ENCODE measurements at places on chromosomes 6 and 20. TPM values are rescaled to one million over a fixed set of nuclear protein-coding genes. Genes with fewer than 3 reads are reported as not detected.

DNA sequence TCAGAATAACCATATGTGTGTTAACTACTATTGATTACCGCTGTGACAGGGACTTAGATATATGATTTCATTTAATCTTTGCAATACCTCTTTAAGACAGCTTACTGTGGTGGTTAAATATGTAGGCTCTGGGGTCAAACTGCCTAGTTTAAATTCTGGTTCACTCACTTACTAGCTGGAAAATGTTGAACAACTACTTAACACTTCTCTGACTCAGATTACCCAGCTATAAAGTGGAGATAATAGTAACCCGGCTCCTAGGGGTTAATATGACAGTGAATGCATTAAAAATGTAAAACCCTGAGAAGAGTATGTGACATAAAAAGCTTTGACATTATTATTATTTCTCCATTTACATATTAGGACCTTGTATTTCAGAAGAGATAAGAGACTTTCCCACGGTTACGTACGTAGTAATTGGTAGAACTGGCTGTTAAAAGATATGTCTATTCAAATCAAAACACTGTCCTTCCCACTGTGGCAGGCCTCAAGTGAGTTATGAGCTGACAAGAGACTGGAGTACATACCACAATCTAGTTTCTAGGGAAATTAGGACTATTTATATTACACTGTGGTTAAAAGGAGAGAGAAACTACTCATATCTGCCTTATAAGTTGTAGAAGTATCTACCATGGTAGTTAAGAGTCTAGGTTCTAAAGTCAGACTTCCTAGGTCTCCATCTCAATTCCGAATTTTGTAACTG, 4.4 kb upstream of the PLCB1 start:
- DNase-seq = no peak

DNA sequence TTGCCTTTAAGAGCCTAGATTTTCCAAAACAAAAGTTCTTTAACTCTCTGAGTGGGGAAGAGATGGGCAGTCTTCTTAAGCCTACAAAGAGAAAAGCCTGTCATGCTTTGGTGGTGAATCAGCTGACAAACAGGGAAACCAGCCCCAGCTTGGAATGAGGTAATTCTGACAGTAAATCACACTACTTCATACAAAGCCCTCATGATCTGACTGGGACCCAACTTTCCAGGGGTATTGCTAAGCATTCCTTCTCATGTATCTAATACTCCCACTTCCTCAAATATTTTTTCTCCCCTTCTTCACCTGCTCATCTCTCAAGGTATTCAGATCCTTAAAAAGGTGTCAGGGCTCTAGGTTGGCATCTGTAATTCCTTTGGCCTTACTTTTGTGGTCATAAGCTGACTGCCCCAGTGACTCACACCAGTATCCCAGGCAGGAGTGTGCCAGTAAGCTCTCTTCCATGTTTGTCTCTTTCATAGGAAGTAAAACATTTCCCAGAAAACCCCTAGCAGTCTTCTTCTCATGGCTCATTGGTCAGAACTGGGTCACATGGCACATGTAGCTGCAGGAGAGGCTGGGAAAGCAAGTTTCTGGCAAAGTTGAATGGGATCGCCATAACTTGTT, 15.0 kb upstream of the TBC1D22B start:
- peak; percentile 42 for DNase-seq

DNA sequence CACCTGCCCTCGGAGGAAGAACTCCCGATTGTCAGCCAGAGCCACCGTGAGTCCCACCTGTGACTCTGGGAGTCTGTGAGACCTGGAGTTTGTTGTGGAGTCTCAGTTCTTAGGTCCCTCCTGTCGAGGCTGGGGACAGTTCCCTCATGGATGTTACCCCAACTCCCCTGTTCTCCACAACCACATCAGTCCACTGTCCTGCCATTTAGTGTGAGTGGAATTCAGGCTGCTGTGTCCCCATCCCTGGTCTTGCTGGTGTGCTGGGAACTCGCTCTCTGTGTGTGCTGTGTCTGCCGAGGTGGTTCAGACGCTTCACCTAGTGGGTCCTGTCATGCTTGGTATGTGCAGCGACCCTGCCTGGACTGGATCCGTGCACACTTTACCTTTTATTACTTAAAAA, 163.2 kb downstream of the DTNBP1 start:
- no peak for DNase-seq

GRCh38 chr20:25254986-25255680, 7.2 kb downstream of the PYGB start:
- no peak for DNase-seq

The ADAM33 gene
- 94.4 TPM for total RNA-seq

The GRM1 gene
- total RNA-seq = not detected

- DNase-seq = no peak
Measured at GRCh38 chr20:3606021-3606420, 57.2 kb downstream of the GFRA4 start.

The NRSN1 gene
- not detected for total RNA-seq

The HNF4A gene
- total RNA-seq = not detected

The ZNF335 gene
- total RNA-seq = 16.3 TPM
